Stimulated activated CD4-positive, alpha-beta T cell treated with anti-CD3 and anti-CD28 coated beads, TNF-alpha, amount 100 ng/mL, for 1 hour (primary cell): ENCODE measurements at places on chromosomes 11 and 22.

DNA sequence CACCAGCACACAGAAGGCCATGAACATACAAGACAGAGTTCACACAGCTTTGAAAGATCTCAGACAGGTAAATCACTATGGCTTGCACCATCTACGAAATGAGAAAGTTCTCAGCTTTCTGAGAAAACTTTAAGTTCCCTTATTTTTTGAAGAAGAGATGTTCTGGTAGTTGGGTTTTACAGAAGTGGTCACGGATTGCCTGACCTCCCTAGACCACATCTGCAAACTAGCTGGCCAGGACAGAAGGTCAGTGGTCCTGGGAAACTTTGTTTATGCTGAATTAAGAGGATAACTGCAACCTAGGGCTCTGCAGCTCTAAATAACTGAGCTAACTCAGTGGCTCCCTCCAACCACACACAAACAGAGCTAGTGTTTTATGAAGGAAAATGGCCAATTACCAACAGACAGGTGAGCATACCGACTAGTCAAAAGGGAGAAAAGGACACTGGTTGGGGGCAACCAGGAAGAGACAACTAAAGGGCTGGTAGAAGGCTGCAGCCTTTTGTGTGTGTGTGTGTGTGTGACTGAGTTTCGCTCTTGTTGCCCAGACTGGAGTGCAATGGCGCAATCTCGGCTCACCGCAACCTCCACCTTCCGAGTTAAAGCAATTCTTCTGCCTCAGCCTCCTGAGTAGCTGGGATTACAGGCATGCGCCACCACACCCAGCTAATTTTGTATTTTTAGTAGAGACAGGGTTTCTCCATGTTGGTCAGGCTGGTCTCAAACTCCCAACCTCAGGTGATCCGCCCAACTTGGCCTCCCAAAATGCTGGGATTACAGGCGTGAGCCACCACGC is 8.5 kb upstream of the SCN2B start:
- DNase-seq = no peak

GRCh38 chr11:2834503-2835273 is 50.9 kb downstream of the CDKN1C start:
- no peak for DNase-seq

GRCh38 chr11:116164843-116165242 is 607.9 kb downstream of the BUD13 start:
- DNase-seq = no peak

DNA sequence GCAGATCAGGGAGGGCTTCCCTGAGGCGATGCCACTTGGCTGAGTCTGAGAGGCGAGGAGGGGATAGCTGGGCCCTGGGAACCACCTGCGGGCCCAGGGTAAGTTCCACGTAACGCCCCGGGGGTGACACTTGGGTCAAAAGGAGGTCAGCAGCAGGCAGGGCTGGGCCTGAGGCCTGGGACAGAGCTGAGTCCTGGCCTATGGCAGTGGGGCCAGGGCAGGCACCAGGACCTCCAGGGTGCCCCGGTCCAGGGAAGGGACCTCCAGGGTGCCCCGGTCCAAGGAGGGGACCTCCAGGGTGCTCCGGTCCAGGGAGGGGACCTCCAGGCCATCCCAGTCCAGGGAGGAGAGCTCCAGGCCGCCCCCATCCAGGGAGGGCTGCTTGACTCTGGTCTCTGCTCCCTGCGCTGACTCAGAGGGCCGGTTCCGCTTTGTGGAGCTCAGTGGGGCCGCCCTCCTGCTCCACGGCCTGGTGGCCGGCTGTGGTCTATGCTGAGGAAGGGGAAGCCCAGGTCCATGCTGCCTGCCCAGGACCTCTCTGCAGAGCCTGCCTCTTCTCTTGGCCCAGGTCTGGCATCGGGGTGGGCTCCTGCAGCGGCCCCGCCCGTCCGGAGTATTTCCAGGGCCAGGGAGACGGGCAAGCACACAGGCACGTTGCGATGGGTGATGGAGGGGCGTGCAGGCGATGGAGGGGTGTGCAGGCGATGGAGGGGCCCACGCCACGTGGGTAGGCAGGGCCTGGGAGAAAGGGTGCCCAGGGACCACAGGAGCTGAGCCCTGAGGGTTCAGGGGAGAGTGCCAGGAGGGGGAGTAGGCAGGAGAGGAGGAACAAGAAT is 19.5 kb upstream of the WNT7B start:
- no peak for DNase-seq

DNA sequence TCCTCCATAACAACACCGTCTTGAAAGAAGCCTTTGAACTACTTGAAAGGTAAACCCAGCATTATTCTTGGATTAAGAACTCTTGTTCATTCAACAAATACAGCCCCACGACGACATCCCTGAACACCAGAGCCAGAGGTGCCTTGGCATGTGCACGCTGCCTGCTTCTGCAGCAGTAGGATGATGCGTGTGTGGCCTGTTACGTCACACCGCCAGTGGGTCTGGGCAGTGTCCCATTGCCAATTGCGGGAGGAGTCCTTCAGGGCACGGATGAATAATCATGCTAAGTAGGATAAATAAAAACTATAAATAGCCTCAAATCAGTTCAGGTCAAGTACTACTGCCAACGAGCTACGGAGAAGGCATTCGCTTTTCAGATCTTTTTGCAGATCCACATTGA is 380.5 kb downstream of the SHANK2 start:
- no peak for DNase-seq

- DNase-seq = no peak
These were observed 122.9 kb downstream of the MAML2 start for GRCh38 chr11:96219981-96220623.

GRCh38 chr22:23969071-23969470 is 2.4 kb downstream of the DDTL start:
- no peak for DNase-seq

GRCh38 chr11:94885133-94885532 is 88.2 kb downstream of the CWC15 start:
- DNase-seq = no peak

- no peak for DNase-seq
These were observed 167.8 kb upstream of the MPPED2 start for GRCh38 chr11:30753994-30754393.

DNA sequence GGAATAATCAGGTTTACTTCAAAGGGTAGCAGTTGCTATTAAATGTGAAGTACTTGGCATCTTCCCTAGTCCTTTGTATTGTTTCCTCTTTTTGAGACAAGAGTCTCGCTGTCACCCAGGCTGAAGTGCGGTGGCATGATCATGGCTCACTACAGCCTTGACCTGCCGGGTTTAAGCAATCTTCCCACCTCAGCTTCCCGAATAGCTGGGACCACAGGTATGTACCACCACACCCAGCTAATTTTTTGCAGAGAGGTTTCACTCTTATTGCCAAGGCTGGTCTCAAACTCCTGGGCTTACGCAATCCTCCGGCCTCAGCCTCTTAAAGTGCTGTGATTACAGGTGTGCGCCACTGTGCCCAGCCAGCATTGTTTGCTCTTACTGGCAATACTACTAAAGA is 36.2 kb upstream of the RAPSN start:
- DNase-seq = no peak

DNA sequence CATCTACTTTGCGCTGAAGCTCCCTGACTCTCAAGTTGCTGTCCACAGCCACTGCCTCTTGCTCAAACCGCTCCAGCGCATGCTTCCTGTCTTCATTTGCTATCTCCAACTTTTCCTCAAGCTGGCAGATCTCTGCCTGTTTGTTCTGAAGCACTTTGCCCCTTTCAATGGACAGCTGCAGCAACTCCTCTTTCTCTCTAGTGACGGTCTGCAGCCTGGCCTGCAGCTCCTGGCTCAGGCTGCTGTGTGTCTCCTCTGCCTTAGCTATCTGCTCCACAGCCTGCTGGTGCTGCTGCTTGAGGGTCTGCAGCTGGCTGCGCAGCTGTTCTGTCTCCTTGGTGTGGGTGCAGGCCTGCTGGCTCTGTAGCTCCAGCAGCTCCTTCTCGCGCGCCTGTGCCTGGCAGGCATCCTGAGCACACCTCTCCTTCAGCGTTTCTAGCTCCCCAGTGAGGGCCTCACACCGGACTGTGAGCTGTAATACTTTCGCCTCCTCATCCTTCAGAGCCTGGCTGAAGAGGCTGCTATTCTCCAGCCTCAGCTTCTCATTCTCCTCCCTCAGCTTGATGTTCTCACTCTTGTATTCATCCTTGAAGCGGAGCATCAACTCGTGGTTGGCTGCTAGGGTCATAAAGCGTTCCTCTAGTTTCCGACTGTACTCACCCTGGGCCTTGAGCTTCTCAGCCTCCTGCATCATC is 723 bp downstream of the CCDC89 start:
- no peak for DNase-seq

GRCh38 chr11:113332023-113332422 is 17.6 kb downstream of the TTC12 start:
- no peak for DNase-seq

- DNase-seq = no peak
These were observed 22.6 kb downstream of the EXPH5 start for GRCh38 chr11:108571001-108571400.

GRCh38 chr11:123653483-123653826 is 969 bp downstream of the SCN3B start:
- DNase-seq = no peak

GRCh38 chr11:85815186-85815931 is 4.4 kb upstream of the SYTL2 start:
- no peak for DNase-seq

GRCh38 chr11:13784441-13784840 is 116.0 kb downstream of the FAR1 start:
- no peak for DNase-seq

- DNase-seq = no peak
These were observed 35.3 kb downstream of the GNB1L start for GRCh38 chr22:19819208-19819910.

DNA sequence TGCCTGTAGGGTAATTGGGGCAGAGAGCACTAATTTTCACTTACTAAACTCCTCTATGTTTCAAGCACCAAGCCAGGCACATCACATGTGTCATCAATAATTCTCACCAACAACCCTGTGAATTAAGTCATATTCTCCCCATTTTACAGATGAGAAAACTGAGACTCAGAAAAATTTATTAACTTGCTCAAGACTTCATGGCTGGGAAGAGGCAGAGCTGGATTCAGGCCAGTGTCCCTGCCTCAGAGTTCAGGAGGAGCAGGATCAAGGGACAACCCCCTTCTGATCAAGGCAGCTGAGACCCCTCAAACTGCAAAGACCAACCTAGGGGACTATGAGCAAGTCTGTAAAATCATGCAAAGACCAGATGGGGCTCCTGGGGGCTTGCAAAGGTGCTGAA is 2.1 kb downstream of the SMIM35 start:
- DNase-seq = no peak

DNA sequence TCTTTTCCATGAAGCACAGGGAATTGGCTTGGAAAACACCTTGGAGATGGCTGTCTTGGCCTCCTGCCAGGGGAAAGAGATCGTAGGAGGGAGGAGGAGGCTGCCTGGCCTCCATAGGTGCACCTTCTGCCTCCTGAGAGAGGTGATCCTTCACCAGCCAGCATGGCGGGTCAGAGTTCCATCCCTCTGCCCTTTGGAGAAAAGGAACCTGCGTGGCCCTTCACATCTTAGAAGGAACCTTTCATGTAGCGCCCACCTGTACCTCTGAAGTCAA is 58.2 kb upstream of the DRD2 start:
- DNase-seq = no peak

DNA sequence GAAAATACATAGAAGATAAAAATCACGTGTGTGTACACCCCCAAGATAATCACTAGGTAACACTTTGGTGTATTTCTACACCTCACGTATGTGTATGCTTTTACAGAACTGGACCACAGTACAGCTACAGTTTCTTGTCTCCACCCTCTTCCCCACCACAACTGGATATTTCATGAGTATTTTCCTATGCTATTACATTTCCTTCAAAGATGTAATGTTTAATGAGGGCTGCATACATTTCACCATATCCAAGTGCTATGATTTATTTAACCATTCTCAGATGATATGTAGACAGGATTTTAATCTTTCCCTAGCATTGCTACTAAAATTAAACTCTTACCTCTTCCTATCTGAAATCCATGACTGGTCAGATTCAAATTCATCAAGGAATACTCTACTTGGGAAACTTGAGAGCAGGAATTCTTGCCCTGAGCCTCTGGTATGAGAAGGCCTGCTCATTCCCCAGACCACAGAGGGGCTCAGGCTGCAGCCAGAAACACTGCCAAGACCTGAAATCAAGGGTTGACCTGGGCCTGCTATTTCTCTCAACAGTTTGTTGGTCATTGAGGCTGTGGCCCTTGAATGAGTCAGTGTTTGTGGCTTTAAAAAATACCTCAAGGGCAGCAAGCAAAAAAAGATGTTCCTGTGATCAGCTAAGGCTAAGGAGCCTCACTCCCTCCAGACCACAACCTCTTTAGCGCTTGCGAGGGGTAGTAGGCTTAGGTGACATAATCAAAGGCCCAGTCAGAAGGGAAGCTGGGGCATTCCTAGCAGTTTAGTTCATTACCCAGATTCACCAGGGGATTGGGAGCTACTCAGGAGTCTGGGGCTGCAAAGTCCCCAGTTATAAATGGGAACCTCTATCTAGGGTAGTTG is 55.5 kb downstream of the ABTB2 start:
- DNase-seq = no peak

DNA sequence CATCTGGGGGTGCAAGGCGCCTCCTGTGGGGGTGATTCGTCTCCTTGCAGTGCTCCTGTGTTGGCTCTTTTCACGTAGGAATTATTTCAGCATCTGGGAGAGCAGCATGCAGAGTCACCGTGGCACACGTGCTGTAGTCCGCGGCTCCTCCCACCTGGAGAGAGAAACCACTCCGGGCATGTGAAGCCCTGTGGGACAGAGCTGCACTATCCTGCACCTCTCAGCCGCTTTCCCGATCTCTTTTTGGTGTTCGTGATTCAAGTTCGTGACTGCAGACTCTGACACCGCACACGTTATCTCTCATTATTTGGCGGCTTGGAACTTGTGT is 394.6 kb downstream of the TBC1D22A start:
- no peak for DNase-seq

- DNase-seq = no peak
These were observed 70.7 kb upstream of the CD82 start for GRCh38 chr11:44494785-44495184.

DNA sequence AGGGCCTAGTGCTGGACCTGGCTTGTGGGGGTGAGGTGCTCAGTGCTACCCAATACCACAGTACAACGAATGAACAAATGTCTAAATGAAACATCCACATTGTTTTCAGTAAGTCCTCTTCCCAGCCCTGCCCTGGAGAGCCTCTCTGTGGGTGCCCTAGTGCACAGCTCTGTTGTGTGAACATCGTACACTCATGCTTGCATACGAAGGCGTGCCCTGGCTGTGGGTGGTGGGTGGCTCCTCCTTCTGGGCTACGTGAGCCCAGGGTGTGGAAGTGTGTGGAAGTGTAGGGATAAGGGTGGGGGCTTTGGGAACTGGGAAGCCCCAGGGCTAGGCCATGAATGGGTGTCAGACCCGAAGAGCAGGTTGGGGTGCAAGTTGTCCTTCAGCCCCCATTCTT is 592 bp upstream of the NLRX1 start:
- no peak for DNase-seq

DNA sequence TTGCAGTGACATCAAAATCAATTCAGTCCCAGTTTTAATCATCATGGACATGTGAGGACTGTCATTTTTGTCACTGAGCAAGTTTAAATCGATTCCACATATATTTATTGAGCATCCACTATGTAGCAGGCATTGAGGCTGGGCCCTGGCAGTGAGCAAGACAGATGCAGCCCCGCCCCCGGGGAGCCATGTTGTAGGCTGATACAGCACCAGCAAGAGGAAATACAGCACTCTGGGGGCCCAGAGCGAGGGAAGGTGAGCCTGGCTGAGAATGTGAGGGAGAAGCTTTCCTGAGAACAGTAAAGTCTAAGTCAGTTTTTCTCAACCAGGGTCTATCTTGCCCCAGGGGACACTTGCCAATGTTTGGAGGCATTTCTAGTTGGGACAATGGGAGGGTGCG is 108.6 kb upstream of the ASPHD2 start:
- no peak for DNase-seq

- no peak for DNase-seq
These were observed 31.7 kb downstream of the PARVB start for GRCh38 chr22:44055805-44056204.

- no peak for DNase-seq
These were observed 10.8 kb upstream of the PDGFB start for GRCh38 chr22:39255449-39256185.
